ENCODE measurements at places on chromosomes 7 and 10.

GRCh38 chr10:48184224-48184623, 90.3 kb downstream of the FRMPD2 start:
- DNase-seq: no peak

DNA sequence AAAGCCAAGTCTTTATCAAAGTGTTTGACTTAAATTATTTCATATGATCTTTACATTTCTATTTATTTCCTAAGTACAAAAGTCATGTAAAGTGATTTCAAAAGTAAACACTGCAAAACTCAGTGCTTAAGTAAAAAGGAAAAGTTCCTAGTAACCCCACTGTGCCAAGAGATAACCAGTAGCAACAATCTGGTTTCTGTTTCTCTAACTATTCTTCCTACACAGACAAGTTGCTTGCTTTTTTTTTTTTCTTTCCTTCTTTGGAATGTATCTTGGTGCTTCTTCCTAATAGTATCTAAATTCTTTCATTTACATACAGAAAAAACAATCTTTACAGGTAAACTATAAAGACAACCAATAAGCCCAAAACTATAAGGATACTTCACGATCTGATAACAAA, 3.1 kb downstream of the JCAD start:
- no peak for DNase-seq

- no peak for DNase-seq
Measured at GRCh38 chr7:96800824-96801223, 91.2 kb upstream of the SEM1 start.

GRCh38 chr7:107224374-107225223, 55.8 kb downstream of the HBP1 start:
- DNase-seq: no peak

DNA sequence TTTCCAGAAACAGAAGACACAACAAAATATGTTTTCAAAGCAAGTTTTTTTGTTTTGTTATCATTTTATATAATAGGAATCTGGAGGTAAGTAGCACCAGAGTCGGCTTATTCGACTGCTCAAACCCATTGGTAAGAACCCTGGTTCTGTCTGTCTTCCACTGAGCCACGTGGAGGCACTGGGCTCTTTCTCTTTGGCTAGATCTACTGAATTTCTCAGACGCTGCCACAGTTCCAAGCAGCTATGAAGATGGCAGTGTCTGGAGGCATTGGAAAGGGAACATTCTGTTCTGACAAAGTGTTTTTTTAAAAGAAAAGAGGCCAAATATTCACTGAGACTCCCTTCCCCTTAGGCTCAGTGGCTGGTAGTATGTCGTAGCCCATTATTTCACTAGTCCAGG, 338.8 kb downstream of the NRG3 start:
- no peak for DNase-seq

DNA sequence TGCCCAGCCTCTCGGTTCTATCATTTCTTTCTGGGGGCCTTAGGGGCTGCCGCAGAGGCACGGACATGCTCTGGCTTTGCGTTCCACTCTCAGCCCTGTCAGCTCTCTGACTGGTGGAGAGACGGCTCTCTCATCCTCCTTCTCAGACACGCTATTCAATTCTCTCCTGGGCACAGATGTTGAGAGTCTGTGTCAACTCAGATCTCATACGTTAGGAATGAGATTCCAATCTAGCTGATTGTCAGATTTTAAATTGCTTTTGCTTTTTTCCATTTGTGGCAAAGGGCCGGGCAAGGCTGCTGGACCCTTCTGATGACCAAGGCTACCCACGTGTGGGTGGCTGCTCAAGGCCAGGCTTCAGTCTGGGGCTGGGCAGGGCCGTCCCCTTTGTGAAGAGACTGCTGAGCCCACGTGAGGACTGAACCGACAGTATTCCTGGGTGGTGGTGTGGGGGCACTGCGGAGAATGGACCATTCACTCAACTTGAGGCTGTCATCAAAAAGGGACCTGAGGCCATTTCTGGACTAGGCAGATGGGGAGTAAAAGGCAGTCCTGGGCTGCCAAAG, 71.5 kb downstream of the CLEC2L start:
- DNase-seq: no peak

GRCh38 chr7:5020098-5020497, 25.6 kb upstream of the RBAK start:
- DNase-seq: no peak

- peak; percentile 30 for DNase-seq
Measured at GRCh38 chr7:88344956-88345832, 38.5 kb upstream of the STEAP4 start.

- DNase-seq: no peak
Measured at GRCh38 chr10:95181726-95182125, 12.3 kb upstream of the ACSM6 start.

DNA sequence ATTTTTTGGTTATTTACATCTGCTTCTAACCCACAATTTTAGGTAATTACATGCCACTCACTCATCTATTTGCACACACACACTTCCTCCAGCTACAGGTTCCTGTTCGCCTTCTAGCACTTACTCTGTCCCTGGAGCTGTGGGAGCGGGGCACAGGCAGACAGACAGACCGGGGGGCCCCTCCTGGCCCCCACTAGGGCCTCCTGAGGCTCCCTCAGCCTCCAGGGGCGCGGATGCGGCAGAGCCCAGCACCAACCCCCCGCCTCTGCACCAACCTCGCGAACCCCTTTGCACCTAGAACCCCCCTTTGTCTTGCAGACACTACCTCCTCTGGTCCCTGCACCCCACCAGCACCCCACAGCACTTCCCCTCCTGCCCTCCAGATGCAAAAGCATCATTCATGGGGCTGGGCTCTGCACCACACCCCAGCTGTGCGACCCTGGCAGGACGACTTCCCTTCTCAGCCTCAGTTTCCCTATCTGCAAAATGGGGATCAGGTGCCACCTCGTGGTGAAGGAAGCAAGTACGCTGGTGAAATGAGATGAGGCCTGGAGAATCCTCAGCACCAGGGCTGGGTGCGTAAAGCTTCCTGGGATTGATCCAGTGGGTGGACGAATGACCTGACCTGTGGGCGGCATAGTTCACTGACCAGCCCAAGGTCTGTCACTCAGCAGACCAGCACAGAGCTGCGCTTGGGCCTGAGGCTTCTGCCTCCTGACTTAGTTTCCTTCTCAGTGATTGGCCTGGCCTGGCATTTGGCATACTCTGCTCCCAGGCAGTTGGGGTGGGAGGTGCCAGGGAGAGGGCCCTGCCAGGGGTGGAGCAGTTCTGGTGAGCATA, 37.9 kb downstream of the ELFN1 start:
- DNase-seq: no peak

DNA sequence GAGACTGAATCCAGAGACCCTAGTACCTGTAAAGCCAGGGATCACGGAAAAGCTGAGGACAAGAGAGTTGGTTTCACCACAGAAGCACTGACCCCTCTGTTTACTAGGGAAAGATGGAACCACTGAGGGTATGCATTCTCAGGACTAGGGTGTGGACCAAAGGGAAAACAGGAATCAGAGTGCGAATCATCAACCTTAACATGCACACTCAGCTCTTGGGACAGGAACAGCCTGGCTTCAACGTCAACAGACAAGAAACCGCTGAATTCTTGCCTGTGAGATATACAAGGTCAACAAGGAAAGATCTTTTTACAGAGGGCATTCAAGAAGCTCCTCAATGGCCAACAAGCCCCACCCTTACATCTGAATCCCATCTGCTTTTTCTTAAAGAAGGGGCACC, 14.9 kb downstream of the TNRC18 start:
- no peak for DNase-seq

DNA sequence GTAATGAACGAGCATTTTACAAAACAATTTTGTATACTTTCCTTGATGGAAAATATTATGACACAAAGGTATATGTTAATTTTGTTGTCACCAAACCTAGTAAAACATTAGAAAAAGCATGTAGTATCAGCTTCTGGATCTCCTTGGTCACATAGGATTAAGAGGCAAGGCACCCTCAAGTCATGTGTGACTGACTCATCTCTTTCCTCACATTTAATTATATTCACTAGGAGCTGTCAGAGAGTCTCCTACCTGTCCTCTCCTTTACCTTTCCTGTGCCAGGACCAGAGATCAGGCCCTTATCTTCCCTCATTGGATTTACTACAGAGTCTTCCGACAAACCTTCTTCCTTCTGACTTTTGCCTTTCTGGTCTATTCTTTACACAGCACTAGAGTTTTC, 111.3 kb upstream of the RPA3 start:
- no peak for DNase-seq

- DNase-seq: no peak
Measured at GRCh38 chr10:113071446-113071845, 121.4 kb downstream of the TCF7L2 start.

- no peak for DNase-seq
Measured at GRCh38 chr10:89343089-89343767, 15.4 kb downstream of the IFIT3 start.

DNA sequence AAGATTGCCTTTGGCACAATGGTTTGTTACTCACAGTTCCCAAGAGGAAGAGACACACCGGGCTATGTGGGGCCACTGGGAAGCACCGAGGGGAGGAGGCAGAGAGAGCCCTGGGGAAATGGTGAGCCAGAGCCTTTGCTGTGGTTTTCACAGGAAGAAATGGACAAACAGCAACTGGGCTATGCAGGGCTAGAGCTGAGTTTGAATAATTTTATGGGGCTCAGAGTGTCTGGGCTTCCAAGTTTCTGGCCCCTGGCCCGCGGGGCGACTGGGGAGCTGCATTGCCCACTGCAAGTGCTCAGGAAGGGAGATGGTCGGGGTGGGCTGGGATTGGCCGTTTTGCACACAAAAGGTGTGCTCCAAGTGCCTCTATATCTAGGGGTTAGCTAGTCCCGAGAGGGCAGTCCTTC, 92.6 kb downstream of the CHST15 start:
- no peak for DNase-seq

- DNase-seq: no peak
Measured at GRCh38 chr10:80187465-80188409, 17.6 kb downstream of the ANXA11 start.

- DNase-seq: no peak
Measured at GRCh38 chr10:96271016-96271815, at the start of gene BLNK. Gene BLNK (minus strand): TSS chr10:96271569. CDS start chr10:96271398, 171 bp downstream.

GRCh38 chr7:42156967-42157721, 79.9 kb downstream of the GLI3 start:
- no peak for DNase-seq

DNA sequence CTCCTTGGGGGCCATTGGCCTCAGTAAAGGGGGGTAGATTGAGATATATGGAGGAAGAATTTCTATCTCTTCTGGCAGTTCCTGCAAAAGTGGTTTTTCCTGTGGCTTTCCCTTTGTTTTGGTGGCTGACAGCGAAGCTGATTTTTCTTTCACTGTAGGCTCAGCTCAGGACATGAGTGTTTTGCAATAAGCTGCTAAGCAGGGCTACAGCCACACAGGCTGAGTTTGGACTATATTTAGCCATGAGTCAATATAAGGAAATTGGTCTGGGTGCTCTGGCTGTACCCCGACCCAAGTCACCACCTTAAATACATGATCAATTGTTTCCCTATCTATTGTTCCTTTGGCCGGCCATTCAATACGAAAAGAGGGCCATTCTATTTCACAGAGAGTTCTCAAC, 212.7 kb upstream of the KCND2 start:
- no peak for DNase-seq

DNA sequence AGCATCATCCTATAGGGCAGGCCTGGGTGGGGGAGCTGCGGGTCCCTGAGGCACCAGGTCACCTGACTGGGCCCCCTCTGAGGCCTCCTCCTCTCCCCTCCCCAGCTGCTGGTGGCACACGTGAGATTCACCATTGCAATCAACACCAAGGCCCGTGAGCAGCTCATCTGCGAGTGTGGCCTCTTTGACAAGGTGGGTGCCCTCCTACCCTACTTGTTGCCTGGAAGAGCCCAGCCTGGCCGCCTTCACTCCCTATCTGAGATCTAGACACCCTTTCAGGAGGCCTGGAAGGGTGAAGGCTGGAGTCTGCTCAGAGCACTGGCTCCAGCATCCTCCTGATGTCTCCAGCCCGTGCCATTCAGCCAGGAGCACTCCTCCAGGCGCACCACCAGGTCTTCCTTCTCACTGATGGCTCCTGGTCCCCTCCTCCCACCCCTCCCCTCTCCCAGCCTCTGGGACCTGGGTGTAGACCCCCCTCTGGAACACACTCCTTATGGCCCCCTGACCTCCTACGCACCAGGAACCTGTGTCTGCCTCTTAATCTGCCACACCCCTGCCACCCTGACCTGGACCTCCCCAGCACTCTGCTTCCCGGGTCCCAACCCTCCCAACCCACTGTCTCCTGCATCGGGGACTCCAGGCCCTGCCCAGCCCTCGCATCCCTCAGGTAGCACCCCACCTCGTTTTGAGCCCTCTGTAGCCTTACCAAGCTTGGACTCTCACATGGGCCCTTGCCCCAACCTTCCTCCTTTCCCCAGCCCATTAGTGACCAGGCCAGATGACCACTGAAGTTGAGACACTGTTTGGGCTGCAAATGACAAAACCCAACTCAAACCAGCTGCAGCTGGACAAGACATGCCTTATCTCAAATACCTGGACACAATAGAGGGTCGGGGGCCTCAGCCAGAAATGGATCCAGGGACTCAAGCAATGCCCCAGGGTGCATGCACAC, 67.5 kb downstream of the ALOX5 start:
- DNase-seq: no peak

- DNase-seq: no peak
Measured at GRCh38 chr7:15620491-15621185, 58.8 kb upstream of the AGMO start.

GRCh38 chr10:6299234-6299633, 96.5 kb downstream of the PFKFB3 start:
- DNase-seq: peak; percentile 30

GRCh38 chr7:83149466-83149865, 13.2 kb downstream of the PCLO start:
- DNase-seq: no peak

All from progenitor cell of endocrine pancreas (in vitro differentiated cells).